ENCODE measurements at places on chromosomes 2 and 18.

- peak; percentile 78 for DNase-seq
These were observed 17.6 kb downstream of the WNT10A start for GRCh38 chr2:218898109-218898878.

GRCh38 chr18:59249199-59249774 lies 24.0 kb downstream of the RAX start:
- DNase-seq = no peak

GRCh38 chr2:206526416-206526815 lies 83.1 kb downstream of the ADAM23 start:
- no peak for DNase-seq

- no peak for DNase-seq
These were observed 69.9 kb upstream of the HK2 start for GRCh38 chr2:74763962-74764428.

DNA sequence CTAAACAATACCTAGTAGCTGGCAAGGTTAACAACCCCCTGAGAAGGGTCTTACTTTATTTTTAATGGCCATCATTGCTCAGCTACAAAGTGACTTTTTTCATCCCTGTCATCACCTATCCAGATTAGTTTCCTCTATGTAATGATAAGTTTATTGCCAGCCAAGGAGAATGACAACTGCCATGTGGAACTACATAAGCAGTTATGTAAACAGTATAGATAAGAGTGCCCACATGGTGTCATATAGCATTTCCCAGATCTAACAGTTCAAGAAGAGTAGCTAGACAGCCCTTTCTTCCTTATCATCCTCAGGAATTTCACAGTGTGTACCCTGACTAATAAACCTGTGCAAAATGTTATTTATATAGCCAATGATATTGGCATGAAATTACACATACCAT lies 240.2 kb upstream of the PIK3C3 start:
- DNase-seq = no peak

GRCh38 chr2:582792-583528 lies 94.2 kb downstream of the TMEM18 start:
- DNase-seq = no peak

- DNase-seq = no peak
These were observed 6.1 kb downstream of the C2orf92 start for GRCh38 chr2:97675430-97676113.

- DNase-seq = no peak
These were observed 50.6 kb upstream of the NEMP2 start for GRCh38 chr2:190584980-190585661.

DNA sequence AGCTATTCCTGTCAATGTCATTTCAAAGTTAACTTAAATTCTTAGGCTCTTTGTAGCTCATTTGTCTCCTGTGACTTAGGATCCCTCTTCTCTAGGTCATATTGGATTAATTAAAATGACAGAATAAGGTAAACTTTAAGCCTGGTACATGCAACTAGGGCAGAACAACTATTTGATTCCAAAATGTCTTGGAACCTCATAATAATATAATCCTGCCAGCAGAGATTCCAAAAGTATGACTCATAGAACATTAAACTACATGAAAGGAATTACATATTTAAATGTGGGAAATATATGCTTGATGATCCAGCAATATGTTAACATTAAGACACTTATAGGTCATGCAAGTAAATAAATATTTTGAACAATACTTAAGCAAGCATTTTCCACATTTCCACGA lies 63.3 kb downstream of the COL3A1 start:
- DNase-seq = no peak

DNA sequence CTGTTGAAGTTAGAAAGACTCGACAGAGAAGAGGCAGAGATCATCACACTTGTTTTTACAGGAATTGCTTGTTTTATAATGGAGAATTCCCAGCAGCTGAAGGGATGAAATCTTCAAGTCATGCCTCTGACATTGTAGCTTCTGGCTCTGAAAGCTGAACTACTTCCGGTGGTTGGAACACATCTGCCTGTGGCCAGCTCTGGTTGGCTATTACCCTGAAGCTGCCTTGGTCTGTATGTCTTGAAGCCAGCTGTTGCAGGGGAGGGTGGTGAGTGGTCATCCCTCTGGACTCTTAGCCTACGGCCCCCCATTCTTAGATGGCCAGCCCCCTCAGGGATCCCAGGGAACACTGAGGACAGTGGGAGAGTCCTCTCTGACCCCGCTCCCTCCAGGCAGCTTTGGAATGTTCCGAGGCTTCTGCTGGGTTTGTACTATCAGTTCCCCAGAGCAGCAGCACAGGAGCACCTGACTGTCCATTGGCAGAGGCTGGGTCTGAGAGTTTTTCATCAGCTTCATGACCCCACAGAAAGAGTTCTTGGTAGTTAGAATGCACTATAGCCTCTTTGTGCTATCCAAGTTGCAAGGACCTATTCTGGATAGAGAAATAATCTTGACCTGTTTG lies 87.4 kb upstream of the CAPN13 start:
- DNase-seq = no peak

DNA sequence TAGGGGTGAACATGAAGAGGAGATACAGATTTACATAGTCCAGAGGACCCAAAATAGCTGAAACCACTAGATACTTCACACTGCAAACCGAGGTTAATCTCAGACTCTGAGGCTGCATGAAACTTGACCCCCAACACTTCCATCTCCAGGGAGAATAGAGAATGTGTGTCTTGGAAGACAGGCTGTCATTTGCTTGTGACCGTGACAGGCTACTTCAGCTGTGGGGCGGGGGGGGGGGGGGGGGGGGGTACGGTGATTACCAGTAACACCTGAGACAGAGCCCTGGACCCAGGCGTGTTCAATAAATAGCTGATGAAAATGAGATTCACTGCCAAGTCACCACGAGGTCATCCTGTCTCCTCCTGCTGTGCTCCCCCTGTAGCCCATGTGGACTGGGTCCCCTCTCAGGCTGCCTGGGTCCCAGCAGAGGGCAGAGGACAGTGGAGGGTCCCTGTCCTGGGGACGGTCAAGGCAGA lies 5.7 kb upstream of the KLHL29 start:
- no peak for DNase-seq

DNA sequence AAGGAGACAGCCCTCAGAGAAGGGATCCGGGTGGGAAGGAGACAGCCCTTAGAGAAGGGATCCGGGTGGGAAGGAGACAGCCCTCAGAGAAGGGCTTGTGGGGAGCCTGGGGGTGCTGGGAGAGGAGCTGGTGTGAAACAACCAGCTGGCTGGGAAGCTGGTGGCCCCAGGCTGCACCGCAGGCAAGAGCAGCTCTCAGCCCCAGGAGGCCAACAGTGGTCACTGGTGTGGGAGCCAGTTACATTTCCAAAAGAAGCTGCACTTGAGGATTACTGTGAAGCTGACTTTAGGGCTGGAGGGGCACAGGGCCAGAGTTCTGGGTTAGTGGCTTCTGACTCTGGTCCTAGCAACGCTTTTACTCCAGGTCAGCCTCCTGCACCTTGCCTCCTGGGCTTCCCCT lies 3.3 kb downstream of the HES6 start:
- no peak for DNase-seq

- DNase-seq = no peak
These were observed 116.0 kb downstream of the CDC42EP3 start for GRCh38 chr2:37555457-37555856.

DNA sequence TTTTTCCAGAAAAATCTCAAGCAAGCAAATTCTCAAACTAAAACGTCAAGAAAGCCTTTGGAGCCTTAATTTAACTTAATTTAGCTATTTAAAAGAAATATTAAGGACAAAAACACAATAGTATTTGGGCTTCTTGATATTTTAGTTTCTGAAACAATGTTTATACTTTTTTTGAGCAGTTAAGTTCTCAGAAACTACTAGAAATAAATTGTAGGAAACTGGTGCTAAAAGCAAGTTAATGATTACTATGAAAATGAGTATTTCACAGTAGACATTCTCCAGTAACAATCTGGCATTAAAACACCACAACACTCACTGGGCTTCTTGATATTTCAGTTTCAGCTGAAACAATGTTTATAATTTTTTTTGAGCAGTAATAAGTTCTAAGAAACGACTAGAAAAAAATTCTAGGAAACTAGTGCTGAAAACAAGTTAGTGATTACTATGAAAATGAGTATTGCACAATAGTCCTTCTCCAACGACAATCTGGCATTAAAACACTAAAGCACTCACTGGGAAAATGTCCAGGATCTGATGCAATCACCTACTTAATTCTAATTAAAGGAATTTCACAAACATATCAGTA lies 45.1 kb downstream of the TRAK2 start:
- DNase-seq = no peak

DNA sequence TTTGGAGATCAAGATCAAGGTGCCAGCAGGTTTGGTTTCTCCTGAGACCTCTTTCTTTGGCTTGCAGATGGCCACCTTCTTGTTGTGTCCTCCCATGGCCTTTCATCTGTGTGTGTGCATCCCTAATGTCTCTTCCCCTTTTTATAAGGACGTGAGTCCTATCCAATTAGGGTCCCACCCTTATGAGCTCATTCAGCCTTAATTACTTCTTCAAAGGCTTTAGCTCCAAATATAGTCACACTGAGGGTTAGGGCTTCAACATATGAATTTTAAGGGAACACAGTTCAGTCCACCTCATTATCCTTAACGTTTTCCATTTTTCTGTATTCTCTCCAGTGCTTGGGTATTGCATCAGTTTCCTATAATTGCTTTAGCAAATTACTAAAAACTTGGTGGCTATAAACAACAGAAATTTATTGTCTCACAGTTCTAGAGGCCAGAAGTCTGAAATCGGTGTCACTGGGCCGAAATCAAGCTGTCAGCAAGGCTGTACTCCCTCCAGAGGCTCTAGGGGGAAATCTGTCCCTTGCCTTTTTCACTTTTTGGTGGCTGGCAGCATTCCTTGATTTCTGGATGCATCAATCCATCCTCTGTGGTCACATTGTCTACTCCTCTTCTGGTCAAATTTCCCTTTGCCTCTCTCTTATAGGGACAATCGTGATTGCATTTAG lies 34.1 kb downstream of the CDC42EP3 start:
- DNase-seq = no peak

DNA sequence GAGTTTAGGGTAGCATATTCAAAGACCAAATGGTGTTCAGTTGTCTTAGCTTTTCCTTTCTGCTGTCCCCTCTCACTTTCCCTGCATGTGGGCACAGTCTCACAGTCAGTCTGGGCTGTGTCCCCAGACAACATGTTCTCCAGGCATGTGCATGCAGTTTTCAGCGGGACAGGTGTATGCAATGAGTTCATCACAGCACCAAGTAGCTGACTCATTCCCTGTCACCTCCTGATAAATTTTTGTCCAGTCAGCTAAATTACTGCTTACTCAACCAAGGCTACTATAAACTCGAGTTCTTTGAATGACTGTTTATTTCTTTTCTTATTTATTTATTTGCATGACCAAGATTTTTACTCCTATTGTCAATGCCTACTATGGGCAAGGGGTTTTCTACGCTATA lies 148.8 kb upstream of the CDH19 start:
- no peak for DNase-seq

GRCh38 chr2:15979051-15979758 lies 38.9 kb downstream of the MYCN start:
- DNase-seq = no peak

DNA sequence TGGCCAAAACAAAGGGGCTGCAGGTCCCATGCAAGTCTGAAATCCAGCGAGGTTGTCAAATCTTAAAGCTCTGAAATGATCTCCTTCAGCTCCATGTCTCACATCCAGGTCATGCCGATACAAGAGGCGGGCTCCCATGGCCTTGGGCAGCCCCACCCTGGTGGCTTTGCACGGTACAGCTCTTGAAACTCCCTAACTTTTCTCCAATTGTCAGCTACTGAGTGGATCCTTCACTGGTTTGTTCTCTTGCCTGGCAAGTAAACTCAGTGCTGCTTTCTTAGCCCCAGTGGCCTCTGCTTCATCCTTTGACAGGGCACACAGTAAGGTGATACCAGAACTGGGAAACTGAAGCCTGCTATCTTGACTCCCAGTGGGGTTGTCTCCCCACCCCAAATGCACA lies 26.3 kb downstream of the SERPINB13 start:
- no peak for DNase-seq

DNA sequence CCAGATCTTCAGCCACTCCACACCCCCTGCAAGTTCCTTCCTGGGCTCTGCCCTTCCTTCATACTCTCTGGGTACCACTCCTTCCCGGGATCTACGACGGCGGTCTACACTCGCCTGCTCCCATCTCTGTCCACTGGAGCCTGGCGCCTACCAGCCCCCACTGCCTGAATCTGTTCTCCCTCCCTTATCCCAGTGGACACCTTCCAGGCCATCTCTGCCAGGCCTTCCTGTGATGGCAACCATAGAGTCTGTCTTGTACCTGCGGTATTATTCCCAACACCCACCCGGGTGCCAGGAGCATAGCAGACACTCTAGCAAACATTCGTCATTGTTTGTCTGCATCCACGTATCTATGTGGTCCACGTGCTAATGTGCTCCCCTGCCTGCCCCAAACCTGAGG lies 140.9 kb downstream of the ZFP36L2 start:
- no peak for DNase-seq

GRCh38 chr2:128558441-128558840 lies 239.8 kb upstream of the HS6ST1 start:
- DNase-seq = no peak

DNA sequence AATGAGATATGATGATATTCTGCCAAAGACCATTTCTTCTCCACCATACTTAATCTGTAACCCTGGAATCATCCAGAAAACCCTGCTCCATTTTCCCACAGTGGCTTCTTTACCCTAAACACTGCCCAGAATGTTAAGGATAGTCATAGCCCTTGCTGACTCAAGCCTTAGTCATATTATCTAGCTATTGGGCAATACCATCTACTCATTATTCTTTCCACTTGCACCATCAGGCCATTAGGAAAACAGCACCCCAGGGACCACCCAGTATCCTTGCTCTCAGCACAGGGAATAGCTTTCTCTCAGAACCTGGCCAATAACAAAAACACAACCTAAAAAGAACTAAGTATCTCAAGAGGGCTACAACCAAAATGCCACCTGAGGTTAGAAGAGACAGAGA lies 445.7 kb upstream of the SLC14A2 start:
- DNase-seq = no peak

DNA sequence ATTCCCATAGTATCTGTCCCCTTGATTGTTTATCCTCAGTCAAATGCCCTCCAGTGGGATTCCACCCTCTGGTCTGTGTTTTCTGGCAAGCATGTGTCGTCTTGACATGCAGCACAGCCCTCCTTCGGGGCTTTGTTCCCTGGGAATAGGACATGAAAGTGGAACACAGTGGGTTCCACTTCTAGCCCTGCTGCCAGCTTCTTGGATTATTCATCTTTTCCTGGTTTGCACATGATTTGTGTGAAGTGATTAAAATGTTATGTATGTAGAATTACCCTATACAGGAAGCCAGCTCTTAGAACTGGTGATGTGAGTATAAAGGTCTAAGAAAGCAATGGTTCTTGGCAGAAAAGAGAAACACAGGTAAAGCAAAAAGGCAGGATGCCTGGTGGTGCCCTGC lies 142.3 kb downstream of the TANC1 start:
- DNase-seq = no peak

DNA sequence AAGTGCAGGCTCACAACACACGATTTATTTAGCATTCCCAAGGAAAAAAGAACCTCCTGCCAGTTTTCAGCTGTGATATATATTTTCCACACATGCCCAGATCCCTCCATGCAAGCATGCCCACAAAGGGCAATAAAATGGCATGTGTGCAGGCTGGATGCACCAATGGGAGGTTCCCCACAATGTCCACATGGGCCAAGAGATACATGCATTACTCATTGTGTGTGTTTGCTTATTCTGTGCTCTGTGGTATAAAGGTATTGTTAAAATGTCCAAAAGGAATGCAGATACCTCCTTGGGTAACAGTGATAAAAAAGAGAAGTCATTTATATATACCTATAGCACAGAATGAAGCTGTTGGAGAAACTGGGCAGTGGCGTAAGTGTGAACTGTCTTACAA lies 207.4 kb downstream of the FHOD3 start:
- no peak for DNase-seq

GRCh38 chr2:221308507-221309066 lies 263.5 kb downstream of the EPHA4 start:
- no peak for DNase-seq

GRCh38 chr2:223541546-223541945 lies 60.6 kb downstream of the SCG2 start:
- no peak for DNase-seq
